ENCODE measurements at places on chromosomes 16 and 17. TPM values are rescaled to one million over a fixed set of nuclear protein-coding genes. Genes with fewer than 3 reads are reported as not detected.
A peak's percentile ranks its signal among the peaks of the same experiment; 100 is the strongest.

GRAPL gene
- total RNA-seq: not detected

GAS2L2 gene
- total RNA-seq: not detected

PRKAR1A gene
- 293 TPM for total RNA-seq

C16orf92 gene
- total RNA-seq: not detected

WNT9B gene
- not detected for total RNA-seq

CHST5 gene
- not detected for total RNA-seq

DNA sequence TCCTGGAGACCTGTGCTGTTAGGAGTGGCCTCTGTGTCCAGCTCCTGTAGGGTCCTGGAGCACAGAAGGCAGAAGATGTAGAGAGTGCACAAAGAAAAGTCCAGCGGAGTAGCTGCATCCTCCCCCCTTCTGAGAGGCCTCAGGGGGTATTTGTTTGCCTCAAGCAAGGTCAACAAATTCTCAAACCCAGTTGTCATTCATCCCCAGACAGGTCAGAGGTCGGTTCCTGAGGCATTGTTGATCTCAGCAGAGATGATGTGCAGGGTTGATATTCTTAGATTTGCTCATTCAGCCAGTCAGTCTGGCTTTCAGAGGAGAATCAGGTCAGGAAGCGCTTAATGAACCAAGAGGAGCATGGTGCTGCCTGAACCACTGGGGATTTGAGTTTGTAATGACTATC, 8.3 kb upstream of the RBFOX1 start:
- no peak for DNase-seq

GRCh38 chr17:39118674-39119419, 32.6 kb downstream of the PLXDC1 start:
- DNase-seq: no peak

GRCh38 chr17:75403131-75403530, 2.3 kb downstream of the GRB2 start:
- no peak for DNase-seq

DNA sequence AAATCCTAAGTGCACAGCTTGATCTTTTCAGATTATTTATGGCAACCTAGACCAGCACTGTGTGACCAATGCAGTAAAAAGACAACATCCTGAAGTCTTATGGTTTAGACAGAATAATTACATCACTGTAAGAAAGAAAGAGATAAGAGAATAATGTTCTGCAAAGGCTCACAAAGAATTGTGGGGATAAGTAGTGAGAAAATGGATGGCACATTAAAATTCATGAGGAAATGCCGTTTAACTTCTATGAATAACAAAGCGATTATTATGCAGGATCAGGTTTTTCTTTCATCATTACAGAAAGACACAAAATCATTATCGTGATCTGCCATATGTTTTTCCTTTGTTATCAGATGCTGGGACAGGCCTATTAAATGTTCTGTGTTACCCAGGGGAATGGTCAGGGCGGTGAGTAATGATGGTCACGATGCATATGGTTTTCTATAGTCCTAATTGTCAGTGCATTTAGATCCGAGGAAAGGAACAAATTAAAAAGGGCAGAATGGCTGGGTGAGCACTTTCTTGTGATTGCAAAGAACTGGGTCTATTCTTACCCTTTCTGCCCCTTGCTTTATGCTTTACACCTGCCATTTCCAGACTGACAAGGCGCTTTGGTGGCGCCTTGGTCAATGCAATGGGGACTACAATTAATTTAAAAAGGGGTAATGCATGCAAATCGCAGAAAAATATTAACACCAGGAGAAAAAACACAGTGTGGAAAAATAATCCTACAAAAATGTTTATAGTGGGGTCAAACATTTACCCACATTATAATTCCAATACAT, 18.1 kb upstream of the DHX40 start:
- no peak for DNase-seq

DNA sequence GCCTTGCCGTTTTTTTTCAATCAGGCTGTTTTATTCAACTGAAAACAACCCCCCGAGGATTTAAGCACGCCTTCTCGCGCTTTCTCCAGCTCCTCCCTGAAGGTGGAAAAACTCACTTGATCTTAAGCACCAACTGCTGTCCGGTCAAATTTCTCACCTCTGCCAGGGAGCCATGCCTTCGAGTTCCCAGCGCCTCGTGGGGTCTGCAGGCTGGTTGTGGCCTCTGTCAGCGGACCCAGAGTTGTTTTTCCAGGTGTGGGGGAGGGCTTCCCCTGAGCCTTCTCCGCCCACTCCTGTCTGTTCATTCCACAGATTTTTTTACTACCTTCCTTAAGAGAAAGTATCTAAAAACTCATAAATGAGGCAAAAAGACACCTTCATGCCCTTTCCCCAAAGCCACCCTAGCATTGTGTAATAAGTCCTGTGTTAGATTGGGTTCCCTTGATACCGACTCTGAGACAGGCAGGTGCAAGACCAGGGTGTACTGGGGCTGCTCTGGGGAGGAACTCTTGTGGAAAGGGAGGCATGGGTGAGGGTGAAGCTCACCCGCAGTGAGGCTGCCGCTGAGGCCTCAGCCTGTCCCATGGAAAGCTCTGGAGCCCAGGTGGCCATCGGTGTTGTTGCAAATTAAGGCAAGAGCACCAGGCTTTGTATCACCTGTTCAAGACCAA, 101.6 kb downstream of the AXIN2 start:
- DNase-seq: no peak

DNA sequence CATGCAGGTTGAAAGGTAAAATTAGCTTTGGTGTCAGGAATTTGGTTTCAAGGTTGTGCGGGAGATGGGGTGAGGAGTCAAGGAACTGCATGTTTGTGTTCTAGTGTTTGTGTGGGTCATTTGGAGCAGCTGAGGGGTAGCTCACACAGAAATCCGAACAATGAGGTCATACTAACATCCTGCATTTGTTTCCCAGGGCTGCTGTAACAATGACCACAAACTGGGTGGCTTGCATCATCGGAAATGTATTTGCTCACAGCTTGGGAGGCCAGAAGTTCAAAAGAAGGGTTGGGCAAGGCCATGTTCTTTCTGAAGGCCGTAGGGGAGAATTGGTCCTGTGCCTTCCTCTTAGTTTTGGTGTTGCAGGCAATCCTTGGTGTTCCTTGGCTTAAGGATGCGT, 287.4 kb downstream of the HAPSTR1 start:
- DNase-seq: no peak

GRCh38 chr17:42407289-42407836, 15.7 kb downstream of the CAVIN1 start:
- peak; percentile 42 for DNase-seq

DNA sequence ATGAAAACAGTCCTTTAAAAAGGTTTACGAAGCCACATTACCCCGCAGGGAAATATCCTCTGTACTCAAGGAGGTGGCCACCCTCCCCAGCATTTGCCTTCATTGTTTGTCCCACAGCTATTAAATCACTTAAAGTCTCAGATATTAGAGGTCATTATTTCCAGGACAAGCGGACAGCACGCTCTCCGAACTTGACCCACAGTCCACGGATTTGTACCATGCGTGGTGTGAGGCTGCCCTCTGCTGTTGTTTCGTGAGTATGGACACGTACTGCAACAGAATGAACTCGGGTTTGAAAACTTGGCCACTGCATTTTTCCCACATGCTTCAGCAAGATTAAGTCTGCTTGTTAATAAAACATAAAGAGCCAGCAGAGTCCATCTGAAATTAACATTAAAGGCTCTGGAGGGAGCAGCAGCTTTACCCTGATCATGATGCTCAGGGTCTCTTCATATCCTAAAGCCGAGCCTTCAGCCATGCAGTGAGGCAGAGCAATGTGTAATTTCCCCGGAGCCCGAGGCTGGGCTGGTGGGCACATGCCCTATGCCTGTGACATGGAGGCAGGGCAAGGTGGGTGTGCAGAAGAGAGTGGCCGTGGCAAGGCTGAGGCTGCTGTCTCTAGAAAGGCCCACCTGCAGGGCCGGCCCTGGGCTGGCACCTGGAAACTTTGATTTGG, 19.7 kb downstream of the MEAK7 start:
- no peak for DNase-seq

DNA sequence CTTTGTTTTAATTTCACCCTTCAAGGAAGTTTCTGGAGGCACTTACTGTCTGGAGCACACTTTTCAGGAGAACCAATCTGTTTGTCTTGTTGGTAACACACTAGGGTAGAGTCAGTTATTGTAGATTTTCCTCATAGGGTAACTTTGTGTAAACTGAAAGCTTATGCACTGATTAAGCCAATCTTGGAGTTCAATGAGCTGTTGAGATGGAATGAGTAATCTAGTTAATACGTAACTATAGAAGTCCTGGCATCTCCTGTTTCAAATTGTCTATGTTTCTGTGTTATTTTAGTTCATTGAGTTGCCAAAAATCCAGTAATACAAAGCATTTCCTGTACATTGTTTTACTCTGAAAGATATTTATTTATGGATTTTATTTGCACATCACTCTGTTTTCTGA, 111.6 kb upstream of the HAS3 start:
- peak; percentile 91 for DNase-seq

GRCh38 chr16:20928774-20929411, 28.3 kb downstream of the LYRM1 start:
- DNase-seq: no peak

GRCh38 chr17:82287868-82288801, 14.6 kb upstream of the CSNK1D start:
- peak; percentile 32 for DNase-seq

- peak; percentile 67 for DNase-seq
Measured at GRCh38 chr17:6666077-6666521, 14.5 kb downstream of the C17orf100 start.

DNA sequence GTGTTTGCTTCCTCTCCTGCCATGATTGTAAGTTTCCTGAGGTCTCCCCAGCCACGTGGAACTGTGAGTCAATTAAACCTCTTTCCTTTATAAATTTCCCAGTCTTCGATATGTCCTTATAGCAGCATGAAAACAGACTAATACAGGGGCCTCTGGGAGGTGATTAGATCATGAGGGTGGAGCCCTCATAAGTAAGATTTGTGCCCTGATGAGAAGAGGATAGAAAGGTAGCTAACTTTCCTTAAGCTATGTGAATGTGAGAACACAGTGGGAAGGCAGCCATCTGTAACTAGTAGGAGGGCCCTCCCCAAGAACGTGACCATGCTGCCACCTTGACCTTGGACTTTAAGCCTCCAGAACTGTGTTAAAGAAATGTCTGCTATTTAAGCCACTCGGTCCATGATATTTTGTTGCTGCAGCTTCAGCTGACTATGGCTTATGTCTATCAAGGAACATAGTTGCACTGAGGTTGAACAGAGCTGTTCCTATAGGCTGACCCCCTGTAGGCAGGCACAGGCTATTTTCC, 30.7 kb downstream of the WWOX start:
- no peak for DNase-seq

GRCh38 chr17:12998874-12999273, 19.0 kb downstream of the ELAC2 start:
- DNase-seq: no peak

DNA sequence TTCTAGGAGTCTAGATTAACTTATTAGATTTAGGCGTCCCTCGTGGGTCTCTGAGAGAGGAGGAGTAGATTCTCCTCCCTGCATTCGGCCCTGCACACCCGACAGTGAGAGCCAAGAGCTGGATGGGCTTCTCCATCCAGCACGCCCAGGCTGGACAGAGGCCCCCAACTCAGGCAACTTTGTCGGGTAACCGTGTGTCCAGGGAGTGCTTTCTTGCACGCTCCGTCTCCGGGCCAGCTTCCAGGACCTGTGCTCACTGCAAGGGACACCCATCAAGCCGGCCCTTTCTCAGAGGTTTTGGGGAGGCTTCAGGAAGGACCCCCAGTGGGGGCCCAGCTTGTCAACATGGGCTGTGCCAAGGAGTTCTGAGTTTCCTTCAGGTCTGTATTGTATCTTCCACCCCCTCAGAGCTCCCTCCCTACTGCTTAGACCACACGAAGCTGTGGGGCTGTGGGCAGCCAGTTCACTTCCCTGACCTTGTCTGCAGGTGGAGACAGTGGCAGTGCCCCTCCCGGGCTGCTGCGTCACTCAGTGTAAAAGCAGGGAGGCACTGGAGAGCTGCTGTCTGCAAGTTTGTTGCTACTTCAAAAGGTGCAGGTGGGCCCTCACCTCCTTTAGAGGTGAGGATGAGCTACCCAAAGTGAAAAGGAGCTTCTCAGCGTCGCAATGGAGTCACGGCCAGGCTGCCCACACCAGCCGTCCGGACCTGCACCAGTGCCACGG, 24.0 kb upstream of the C16orf78 start:
- DNase-seq: no peak
